ENCODE measurements at places on chromosomes 2 and 18. TPM values are rescaled to one million over a fixed set of nuclear protein-coding genes. Genes with fewer than 3 reads are reported as not detected.

DNA sequence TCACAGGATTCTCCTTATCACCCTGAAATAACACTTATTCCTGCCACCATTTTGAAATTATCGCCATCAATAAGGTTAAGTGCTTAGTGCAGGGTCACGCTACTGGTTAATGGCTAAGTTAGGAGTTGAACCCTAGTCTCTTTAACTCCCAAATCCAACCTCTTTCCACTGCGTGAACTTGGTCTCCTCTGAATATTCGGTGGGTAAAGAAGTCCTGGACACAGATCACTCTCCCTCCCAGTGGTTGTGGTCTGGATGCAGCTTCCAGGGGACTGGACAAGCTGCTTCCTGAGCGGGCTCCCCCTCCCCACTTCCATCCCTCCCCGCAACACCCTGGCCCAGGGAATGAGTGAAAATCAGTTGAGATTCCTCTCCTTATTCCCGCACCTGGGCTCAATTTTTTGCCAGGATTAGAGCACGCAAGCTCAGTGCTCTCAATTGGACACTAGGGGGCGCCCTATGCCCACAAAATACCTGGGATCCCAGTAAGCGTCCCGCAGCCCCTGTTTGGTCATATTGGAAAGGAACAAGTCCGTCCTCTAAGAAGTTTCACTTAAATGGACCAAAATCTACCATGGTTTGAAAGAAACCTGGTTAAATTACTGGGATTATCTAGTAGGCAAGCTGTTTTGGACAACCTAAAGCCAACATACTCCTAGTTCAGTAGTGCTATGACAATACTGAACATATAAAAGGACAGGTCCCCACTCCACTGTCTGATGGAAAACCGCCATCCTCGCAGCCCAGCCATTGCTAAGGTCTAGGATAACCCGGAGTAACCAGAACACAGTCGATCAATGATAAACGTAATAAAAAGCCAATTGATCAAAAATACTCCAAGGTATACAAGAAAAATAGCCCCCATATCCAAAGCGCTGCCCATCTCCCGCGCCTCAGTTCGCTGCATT lies 40.4 kb downstream of the DHRS9 start:
- DNase-seq, result peak; percentile 51

DNA sequence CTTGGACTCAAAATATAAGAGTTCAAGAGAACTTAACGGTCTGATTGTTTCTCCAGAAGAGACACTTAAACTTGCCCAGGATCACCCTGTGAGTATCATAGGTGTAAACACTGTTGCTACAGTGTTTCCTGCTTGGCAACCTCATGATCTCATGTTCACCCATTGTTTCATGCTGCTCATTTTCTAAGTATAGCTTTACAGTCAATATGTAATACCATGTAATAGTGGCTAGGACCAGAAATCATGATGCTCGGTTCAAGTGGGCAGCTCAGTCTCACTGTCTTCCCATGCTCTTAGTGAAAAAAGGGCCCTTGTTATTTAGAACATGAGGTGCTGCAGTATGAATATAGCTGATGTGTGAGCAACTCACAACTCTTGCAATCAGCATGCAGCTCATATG lies 157.5 kb downstream of the CERS6 start:
- DNase-seq, result no peak

DNA sequence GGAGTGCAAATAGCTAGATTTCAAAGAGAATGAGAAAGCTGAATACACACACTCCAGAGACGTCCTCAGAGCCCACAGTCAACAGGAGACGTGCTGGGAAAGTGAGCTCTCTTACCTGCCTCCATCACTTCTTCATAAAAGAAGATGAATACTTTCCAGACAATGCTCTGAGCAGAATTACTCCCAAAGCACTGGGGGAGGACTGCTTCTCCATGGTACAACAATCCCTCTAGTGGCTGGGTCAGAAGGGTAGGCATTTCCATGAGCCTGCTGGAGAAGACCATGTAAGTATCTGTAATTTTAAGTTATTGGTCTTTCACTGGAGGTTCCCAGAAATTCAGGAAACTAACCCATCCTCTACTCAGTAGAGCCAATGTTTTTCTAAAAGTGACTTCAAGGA lies 190.3 kb downstream of the RBM43 start:
- DNase-seq, result peak; percentile 10

DNA sequence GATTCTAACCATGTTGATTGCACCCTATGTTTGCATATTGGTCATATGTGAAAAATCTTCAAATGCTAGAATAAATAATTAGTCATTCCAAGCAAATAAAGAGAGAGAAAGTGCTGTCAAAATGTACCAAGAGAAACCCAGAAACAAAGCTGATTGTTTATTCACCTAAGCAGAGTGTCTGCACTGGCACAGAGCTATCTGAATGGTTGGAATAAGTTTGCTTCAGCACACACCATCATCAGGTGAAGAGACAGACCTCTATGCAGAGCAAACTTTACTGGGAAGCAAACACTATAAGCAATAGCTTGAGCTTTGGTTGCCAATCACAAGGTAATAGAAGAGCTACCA lies 25.4 kb downstream of the DSG4 start:
- DNase-seq, result no peak

DNA sequence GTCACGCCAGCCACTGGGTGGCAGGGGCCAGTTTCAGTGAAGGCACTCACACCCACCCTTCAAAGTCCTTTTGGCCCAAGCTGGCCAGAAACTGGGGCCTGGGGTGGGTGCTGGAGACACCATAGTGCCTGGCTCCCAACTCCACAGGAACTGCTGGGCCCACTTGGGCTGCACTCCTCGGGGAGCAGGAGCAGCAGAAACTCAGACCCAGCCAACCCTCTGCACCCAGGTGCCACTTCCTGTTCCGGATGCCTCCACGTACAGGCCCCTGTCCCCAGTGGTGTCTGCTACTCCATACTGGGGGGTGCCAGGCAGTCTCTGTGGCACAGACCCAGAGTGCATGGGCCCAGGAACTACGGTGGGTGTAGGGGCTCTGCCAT lies 42.5 kb upstream of the ZNF519 start:
- no peak for DNase-seq

Gene PTH2R
- not detected for total RNA-seq

Gene TACR1
- total RNA-seq, result not detected

Gene TDRD15
- not detected for total RNA-seq

Gene TGFA
- 4.3 TPM for total RNA-seq

Gene CCDC102B
- 10.1 TPM for total RNA-seq
